ENCODE measurements at places on chromosomes 11 and 22.

- DNase-seq: no peak
Measured at GRCh38 chr11:14417617-14418374, 58.8 kb upstream of the RRAS2 start.

GRCh38 chr22:20771918-20772625 lies 1.8 kb upstream of the SERPIND1 start:
- no peak for DNase-seq

DNA sequence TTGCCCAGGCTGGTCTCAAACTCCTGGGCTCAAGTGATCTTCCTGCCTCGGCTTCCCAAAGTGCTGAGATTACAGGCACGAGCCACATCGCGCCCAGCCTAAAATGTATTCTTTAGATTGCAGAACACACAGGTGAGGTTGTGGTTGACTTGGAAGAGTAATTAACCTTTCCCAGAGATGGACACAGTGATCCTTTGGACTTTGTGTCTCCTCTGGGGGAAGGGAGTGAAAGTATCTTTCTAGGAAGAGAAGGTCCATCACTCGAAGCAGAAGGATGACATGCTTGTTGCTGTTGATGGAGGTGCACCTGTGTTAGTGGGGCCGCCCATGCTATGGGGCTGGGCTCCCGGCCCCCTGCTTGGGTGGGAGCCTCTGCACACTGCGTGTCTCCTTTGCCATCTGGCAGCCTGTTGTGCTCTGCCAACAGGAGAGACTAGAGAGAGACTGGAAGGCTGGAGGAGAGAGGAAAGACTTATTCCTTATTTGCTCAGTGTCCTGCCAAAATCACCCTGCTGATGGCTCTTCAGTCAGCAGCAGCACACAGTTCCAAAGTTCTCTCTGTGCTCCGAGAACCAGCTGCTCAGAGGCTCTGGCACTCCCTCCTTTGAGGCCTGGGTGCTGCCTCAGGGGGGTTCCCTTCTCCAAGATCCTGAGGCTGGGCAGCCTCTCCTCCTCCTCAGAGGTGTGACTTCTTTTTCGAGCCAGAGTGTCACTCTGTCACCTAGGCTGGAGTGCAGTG lies 33.1 kb upstream of the CYB5R3 start:
- no peak for DNase-seq

DNA sequence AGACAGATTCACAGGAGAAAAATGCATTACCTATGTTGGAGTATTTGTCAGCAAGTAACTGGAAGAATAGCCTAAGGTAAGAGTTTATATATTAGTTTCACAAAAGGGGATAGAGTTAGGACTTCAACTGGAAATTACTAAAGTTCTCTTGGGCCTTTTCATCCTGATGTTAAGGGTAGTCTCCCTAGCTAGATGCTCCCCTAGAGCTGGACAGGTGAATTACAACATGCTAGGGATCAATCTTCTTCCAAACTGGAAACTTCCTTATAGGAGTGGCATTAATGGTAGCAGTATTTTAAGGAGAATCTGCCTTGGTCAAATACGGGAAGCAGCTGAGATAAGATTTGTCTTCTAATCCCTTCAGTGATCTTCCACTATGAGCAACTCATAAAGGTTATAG lies 632.8 kb upstream of the RAG2 start:
- no peak for DNase-seq

DNA sequence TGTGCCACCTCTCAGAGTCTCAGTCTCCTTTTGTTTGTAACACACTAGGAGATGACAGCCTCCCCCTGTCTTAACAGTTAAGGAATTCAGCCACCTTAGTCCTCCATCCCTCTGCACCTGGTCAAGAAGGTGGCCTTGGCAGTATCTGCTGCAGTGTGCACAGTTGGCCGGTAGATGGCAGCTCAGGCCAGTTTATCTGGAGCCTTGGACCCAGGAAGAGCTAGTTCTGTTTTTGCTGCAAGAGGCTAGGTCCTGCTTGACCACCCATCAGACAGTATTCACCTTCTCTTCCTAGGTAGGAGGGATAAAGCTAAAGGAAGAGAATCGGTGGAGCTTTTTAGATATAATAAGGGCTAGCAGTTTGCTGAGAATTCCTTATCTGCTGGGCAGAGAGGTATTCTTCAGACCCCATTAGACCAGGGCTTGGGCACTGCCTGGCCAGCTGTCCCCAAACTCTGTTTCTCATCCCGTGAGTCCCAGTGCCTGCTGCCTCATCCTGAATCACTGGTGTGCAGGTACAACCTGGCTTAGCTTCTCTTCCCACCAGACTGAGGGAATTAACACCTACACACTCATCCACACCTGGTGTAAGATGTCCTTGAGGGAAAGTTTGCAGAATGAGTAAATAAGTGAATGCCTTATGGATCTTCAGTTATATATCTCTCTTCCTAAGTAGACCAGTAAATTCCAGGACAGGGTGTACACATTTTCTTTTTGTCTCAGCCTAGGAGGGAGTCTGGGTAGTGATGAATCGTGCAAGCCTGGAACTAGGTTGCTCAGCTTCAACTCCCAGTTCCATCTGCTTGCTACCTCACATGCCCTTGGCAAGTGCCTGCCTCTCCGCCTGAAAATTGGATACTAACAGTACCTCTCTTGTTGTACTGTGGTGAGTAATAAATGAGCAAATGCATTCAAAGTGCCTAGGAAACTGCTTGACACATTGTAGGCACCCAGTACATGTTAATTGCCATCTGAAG lies 70.8 kb upstream of the NARS2 start:
- DNase-seq: peak; percentile 50

DNA sequence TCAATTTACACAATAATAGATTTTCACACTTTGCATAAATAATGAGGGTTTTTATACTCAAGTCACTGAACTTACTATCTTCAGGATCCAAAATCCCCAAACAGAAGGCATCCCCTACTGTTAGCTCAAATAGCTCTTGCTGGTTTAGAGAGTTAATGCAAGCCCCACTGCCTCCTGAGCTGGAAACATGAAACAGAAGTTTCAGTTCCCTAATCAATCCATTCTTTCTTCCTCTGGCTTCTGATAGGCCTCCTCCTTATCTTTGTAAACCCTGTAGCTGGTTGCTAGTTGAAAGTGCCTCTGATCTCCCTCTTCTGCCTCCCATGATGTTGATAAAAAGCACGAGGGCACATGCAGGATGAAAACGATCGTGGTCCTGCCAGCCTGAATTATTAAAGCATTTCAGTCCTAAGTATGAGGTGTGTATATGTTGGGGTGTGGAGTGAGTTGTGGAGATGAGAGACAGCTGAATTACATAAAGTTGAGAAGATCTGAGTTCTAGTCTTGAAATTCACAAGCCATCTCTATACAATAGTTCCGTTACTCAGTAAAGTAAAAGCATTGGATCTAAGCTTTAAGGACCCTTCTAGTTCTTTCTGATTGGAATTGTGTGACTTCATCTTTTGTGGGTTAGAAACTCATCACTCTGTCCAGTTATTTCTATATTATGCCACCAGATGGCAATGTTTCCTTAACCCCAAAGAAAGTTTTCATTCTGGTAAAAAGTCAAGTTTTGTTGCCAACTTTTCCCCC lies 35.0 kb upstream of the EHF start:
- DNase-seq: peak; percentile 43

DNA sequence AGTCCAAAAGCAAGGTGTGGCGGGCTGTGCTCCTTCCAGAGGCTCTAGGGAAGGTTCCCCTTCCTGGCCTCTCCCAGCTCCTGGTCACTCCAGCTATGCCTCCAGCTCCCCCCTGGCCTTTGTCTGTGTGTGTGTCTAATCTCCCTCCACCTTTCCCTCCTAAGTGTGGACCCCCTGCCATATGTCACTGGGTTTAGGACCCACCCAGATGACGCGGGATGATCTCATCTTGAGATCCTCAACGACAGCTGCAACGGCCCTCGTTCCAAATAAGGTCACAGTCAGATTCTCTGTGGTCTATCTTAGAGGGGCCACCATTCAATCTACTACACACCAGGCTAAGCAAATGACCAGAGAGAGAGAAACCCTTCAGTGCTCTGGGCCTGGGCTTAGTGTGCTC lies 107.9 kb downstream of the ARHGAP8 start:
- no peak for DNase-seq

- DNase-seq: no peak
Measured at GRCh38 chr22:27452922-27453321, 348.6 kb downstream of the MN1 start.

GRCh38 chr22:48171271-48171691 lies 1408.8 kb downstream of the TBC1D22A start:
- DNase-seq: no peak

GRCh38 chr22:35563211-35563610 lies 22.6 kb downstream of the RASD2 start:
- DNase-seq: no peak

- DNase-seq: no peak
Measured at GRCh38 chr22:22728382-22728781, 84.0 kb downstream of the GGTLC2 start.

GRCh38 chr22:47187176-47187957 lies 424.9 kb downstream of the TBC1D22A start:
- no peak for DNase-seq

DNA sequence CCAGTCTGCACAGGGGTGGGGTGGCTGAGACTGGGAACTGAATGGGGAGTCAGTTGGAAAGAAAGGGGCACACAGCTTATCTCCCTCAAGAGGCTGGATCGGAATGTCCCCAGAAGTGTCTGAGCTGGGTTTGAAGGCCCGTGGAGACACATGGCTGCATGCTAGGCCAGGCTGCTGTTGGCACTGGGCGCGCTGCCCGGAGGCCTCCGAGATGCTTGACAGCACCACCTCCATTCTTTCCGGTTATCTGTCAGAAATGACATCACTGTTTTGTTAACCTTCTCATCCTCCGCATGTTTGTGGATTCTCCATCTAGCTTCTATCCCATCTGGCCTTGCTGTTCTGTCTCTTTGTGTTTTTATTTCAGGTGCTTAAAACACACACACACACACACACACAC lies 85.5 kb downstream of the APIP start:
- DNase-seq: no peak

Data from Caki2 (cell line).